ENCODE measurements at places on chromosomes 6 and 20. TPM values are rescaled to one million over a fixed set of nuclear protein-coding genes. Genes with fewer than 3 reads are reported as not detected.

The SPATA25 gene
- polyA plus RNA-seq: 3.2 TPM

The IL17F gene
- not detected for polyA plus RNA-seq

The ERVFRD-1 gene
- not detected for polyA plus RNA-seq

The CALHM4 gene
- not detected for polyA plus RNA-seq

The PROKR2 gene
- 9.5 TPM for polyA plus RNA-seq

Data from H1 (cell line).